Sigmoid colon (tissue), 7 donors: ENCODE measurements at places on chromosomes 1 and 21. TPM values are rescaled to one million over a fixed set of nuclear protein-coding genes. Genes with fewer than 3 reads are reported as not detected.

Gene CORT
- 1.4 TPM for total RNA-seq

Gene MRPS21
- 68.3 TPM for total RNA-seq

Gene KCNC4
- 2.1 TPM for total RNA-seq

Gene SPATA1
- 0.82 TPM for total RNA-seq
